ENCODE measurements at places on chromosomes 4 and X. TPM values are rescaled to one million over a fixed set of nuclear protein-coding genes. Genes with fewer than 3 reads are reported as not detected.

FGG gene
- not detected for total RNA-seq

DNA sequence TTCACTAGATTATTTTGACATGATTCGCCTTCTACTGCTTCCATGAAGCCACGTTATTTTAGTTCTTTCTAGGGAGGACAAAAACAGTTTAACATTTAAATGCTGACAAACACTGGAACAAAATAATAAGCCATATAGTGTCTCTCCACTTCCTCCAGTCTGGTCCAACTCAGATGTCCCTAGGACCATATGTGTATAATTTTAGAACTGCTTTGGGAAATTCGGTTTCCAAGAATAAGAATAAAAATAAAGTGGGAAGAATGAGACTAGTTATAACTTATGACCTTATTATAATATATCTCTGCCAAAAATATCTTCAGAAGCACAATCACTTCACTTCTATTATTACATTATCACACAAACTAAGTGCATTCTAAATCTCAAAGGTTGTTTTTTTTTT, 164.4 kb upstream of the POF1B start:
- DNase-seq = no peak
- no peak overlapping the region for H3K27ac ChIP-seq
- H3K4me1 ChIP-seq = no peaks in the 10 kb centered on the region
- no peak overlapping the region for H3K4me3 ChIP-seq
- H3K36me3 ChIP-seq = no peaks in the 10 kb centered on the region

SMPX gene
- total RNA-seq = not detected

DNA sequence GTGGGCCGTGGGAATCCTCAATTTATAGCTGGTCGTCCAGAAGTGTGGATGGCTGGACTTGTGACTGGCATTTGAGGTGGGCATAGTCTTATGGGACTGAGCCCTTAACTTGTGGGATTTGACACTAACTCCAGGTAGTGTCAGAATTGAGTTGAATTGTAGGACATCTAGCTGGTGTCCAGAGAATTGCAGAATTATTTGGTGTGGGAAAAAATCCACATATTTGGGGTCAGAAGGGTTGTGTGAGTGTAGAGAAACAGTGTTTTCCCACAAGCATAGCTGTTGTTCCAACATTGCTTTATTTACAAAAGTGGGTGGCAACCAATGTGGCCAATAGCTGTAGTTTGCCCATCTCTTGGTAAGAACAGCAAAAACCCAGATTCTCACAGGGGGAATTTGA, 91.3 kb downstream of the MOSPD2 start:
- H3K4me1 ChIP-seq = no peaks in the 10 kb centered on the region
- H3K27me3 ChIP-seq = no peaks in the 10 kb centered on the region
- no peak overlapping the region for H3K4me3 ChIP-seq
- H3K36me3 ChIP-seq = no peaks in the 10 kb centered on the region
- DNase-seq = no peak

INTU gene
- 0.48 TPM for total RNA-seq

DNA sequence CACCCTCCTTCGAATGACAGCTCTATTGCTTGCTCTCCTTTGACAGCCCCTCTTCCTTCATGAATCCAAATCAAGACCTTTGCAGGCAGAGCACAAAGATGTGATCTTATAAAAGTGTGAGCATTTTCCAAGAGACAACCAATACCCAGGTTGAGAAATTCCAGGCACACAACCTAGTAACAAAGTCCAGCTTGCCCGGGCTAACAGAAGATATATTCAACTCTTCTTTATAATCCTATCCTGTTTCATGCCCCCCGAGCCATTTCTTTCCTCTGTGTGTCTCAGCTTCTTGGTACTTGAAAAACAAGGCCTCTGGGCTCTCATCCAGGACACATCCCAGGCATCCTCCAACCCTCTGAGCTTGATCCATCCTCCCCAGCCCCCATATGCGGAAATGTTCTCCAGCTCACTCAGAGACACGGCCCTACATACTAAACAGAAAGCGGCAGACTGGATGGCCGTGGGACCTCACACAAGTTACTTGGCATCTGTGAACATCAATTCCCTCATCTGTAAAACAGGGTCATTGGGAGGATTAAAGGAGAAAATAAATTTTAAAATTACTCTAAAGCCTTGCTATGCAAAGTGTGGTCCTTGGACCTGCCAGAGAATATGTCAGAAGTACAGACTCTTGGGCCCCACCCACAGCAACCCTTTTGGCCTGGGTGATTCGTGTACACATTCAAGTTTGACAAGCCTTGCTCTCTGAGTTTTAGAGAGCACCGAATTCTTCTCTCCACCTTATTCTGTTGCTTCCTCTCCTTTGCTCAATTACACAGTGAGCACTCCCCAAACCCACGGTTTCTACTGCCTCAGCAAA, 627.0 kb downstream of the BCOR start:
- H3K36me3 ChIP-seq = no peaks in the 10 kb centered on the region
- H3K27ac ChIP-seq = no peak overlapping the region
- H3K27me3 ChIP-seq = no peaks in the 10 kb centered on the region
- no peaks in the 10 kb centered on the region for H3K4me1 ChIP-seq
- H3K4me3 ChIP-seq = no peak overlapping the region
- no peak for DNase-seq

GRCh38 chr4:185734214-185734613, 77.8 kb downstream of the SORBS2 start:
- no peak overlapping the region for H3K4me3 ChIP-seq
- DNase-seq = no peak
- no peak overlapping the region for H3K27ac ChIP-seq
- H3K4me1 ChIP-seq = no peaks in the 10 kb centered on the region

DNA sequence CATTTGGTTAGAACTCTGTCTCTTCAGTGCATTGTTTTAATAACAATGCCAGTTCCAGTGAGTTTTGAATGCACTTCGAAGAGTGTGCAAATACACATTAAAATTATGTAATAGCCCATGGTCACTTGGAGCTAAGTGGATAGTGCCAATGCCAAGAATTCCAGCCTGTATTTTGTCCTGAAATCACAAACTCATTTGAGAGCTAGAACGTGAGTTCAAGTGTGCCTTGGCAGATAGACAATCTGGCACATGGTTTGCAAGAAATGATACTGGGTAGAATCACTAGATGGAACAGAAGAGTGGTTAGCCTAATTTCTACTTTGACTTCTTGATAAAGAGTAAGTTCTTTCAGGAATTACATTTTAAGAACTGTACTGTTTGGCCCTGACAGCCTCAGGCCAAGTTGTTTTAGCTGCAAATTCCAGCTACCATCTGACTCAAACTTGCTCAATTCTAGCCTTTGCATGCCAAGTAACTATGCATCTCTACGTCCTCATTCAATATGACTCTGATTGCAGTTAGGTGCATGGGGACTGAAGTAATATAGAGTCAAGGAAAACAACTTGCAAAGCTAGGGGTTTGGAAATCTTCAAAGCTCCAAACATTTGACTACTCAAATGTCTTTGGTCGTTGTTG, 131.9 kb upstream of the SMIM31 start:
- DNase-seq = no peak
- H3K27ac ChIP-seq = no peak overlapping the region
- no peaks in the 10 kb centered on the region for H3K36me3 ChIP-seq

- DNase-seq = no peak
- H3K27me3 ChIP-seq = no peaks in the 10 kb centered on the region
- H3K36me3 ChIP-seq = no peaks in the 10 kb centered on the region
Measured at GRCh38 chrX:101785142-101785541, 125.5 kb upstream of the ARMCX2 start.

DNA sequence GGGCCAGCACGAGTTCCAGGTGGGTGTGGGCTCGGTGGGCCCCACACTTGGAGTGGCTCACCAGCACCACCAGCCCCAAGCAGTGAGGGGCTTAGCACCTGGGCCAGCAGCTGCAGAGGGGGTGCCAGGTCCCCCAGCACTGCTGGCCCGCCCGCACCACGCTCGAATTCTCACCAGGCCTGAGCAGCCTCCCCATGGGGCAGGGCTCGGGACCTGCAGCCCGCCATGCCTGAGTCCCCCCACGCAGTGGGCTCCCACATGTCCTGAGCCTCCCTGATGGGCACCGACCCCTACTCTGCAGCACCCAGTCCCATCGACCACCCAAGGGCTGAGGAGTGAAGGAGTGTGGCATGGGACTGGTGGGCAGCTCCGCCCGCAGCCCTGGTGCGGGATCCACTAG, 593.4 kb downstream of the GABRG1 start:
- H3K4me1 ChIP-seq = no peaks in the 10 kb centered on the region
- no peaks in the 10 kb centered on the region for H3K27me3 ChIP-seq
- H3K4me3 ChIP-seq = no peak overlapping the region
- H3K36me3 ChIP-seq = no peaks in the 10 kb centered on the region
- H3K27ac ChIP-seq = no peak overlapping the region
- no peak for DNase-seq

Data from activated CD4-positive, alpha-beta memory T cell treated with anti-CD3 and anti-CD28 coated beads for 36 hours (primary cell).